ENCODE measurements at places on chromosomes 5 and 9.

- no peak for DNase-seq
Measured at GRCh38 chr5:180959661-180960060, 29.0 kb upstream of the BTNL3 start.

DNA sequence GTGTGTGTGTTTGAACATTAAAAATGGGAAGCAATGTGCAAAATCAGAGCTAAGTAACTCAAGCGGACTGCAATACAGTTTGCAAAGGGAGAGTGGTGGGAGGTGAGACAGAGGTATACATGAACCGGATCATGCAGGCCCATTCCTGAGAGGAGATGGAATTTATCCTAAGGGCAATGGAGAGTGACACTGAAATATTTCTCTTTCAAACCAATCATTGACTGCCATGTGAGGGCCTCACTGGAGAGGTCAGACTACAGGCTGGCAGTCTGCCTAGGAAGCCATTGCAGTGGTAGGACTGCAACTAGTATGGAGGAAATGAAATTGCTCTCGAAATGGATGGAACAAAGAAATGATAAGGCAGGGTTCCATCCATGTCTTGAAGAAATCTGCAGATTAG lies 34.8 kb downstream of the TNFSF15 start:
- no peak for DNase-seq

GRCh38 chr9:128771094-128771721 lies 519 bp downstream of the ZER1 start:
- DNase-seq, result peak; percentile 46

DNA sequence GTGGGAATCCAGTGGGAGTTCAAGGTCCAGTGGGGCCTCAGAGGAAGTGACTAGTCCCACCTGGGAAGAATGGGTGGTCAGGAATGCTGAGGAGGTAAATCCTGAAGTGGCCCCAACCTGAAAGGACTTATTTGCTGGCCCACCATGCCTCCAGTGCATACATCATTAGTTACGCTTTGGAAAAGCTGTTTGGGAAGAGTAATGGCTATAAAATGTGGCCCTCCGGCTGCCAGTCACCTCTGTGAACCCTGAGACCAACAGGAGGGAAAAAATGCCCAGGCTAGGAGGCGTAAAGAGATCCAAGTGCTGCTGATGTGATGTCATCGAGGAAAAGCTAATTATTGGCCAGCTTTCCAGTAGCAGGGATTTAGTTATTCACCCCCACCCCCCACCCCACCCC lies 2.7 kb upstream of the SLC26A2 start:
- DNase-seq, result no peak

DNA sequence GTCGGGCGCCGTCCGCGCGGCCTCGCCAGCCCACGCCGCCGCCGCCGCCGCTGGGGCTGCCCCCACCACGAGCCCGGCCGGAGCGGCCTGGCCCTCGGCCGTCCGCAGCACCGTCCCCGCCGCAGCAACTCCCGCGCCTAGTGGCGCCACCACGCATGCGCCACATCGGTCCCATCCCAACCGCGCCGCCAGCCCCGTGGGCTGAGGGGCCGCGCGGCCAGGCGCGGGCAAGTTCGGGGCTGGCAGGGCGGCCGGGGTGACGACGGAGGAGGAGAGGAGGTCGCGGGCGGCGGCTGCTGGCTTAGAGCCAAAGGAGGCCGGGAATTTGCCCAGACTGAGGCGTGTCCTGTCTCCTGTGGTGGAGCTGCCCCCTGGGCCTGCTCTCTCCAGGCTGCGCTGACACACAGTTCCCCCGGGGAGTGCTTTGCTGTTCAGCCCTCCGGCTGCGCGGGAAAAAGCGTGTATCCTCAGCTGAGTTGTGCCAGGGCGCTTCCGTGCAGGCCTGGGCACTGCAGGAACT lies at the start of gene TUSC1:
Gene TUSC1 (minus strand): TSS at position 298 of the 520 bp plus-strand sequence. CDS start 132 bp downstream, at position 166.
- peak; percentile 32 for DNase-seq

DNA sequence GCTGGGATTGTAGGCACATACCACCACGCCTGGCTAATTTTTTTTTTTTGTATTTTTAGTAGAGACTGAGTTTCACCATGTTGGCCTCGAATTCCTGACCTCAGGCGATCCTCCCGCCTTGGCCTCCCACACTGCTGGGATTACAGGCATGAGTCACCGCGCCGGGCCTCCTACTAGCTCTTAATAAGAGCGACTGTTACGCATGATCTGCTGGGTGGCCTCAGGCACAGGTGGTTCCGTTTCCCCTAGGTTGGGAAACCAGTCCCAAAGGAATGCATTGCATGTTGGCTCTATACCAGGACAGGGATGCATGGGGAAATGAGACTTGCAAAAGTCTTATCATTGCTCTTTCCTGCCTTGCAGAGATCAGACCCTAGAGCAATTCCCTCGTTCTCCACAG lies 184.7 kb upstream of the PPP1R26 start:
- no peak for DNase-seq

DNA sequence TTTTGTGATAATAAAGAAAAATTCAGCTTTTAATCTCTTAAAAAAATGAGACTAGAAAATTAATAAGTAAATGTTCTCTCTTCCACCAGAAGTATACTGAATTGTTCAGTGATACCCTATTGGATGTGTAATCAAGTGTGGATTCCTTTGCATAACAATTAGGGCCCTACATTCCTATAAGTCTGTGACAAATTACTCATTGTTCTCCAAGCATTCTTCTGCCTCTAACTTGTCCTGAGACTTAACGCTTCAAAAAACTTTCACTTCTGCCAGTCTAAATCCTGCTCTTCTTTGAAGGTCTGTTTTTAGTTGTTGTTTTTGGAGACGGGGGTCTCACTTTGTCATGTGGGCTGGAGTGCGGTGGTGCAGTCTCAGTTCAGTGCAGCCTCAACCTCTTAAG lies 9.2 kb upstream of the DDX46 start:
- DNase-seq, result no peak

GRCh38 chr5:119059740-119060255 lies 11.1 kb upstream of the DMXL1 start:
- DNase-seq, result no peak

DNA sequence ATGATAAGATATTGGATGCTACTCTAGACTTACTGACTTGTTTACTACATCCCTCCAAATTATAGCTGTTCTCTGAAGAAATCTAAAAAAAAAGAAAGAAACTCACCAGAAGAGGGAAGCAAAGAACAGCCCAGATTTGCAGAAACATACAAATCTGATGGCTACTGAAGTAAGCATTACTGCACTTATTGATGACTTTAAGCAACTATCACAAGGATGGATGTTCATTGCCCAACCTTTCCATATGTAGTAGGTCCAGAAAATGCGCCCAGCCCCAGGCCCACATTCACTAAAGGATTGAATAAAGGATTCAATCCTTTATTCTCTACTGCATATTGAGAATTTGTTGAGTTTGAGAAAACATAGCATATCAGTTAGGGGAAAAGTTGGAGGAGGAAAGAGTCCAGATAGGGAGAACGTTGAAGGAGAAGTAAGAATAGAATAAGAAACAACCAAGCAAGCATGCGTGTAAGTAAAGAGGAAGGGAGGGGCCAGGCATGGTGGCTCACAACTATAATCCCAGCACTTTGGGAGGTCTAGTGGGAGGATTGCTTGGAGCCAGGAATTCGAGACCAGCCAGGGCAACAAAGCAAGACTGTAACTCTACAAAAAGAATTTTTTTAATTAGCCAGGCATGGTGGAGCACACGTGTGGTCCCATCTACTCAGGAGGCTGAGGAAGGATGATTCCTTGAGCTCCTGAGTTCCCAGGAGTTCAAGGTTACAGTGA lies 33.8 kb upstream of the DTWD2 start:
- no peak for DNase-seq

- no peak for DNase-seq
Measured at GRCh38 chr5:76836585-76836984, 13.2 kb upstream of the S100Z start.

GRCh38 chr5:170076211-170076610 lies 29.5 kb upstream of the FOXI1 start:
- DNase-seq, result no peak

DNA sequence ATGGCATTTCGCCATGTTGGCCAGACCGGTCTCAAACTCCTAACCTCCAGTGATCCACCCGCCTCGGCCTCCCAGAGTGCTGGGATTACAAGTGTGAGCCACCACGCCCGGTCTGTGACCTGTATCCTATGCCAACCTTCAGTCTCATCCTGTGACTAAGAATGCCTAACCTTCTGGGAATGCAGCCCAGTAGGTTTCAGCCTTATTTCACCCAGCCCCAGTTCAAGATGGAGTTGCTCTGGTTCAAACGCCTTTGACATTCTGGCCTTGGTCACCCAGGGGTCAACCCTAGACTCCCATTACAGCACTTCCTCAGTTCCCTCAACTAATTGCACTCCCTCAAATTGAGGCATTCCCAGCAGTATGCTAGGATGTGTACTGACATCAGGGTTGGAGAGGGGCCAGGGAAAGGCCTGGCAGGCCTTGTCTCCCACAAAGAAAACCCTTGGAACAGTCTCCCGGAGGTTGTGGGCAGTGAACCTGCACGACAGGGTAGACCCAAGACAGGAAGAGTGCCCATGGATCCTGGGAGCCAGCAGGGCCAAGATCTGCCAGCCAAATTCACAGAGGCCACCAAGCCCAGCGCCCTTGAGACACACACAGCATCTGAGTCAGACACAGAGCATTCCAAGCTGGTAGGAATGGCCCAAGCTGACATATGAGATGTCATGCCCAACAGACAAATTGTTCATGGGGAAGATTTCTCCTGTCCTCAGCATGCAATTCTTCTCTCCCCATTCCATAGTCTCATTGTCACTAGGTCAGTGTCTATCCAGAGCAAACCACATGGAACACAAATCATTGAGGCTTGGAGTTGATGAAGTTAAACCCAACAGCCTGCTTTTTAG lies 24.9 kb upstream of the SMU1 start:
- no peak for DNase-seq

DNA sequence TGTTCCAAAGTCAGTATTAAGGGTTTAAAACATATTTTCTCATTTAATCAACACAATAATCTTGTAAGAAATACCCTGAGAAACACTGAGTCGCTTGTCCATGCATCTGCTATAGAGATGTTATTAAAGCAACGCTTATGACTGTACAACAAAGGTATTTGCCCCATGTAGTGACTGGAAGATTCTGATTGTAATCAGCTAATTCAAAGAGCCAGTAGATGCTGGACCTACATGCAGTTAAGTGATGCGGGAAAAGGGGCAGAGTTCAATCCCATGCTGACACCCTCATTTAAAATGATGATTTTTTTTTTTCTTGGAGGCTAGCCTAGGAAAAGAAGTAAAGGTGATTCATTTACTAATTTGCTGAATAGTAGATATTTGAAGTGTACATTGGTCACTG lies 149.3 kb upstream of the MTAP start:
- DNase-seq, result no peak

- no peak for DNase-seq
Measured at GRCh38 chr9:124267271-124267807, 9.6 kb downstream of the NEK6 start.

GRCh38 chr9:93958819-93959682 lies 3.9 kb upstream of the BARX1 start:
- no peak for DNase-seq

DNA sequence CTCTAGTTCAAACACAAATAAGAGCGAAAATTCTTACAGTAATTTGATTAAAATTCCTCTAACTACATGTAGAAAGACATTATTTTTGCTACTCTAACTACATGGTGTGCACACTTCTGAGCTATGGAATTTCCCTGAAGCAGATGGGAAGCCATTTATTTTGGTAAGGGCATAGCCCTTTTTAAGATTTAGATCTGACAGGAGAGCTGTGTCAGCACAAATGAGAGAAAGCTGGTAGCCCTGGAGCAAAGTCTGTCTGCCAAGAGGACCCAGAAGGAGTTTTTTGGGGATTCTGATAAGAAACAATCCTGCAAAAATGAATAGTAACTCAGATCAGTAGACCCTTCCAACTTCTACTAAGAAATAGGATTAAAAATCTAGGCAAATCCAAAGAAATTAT lies 595.9 kb upstream of the MEF2C start:
- DNase-seq, result no peak

- no peak for DNase-seq
Measured at GRCh38 chr5:167843881-167844572, 447.4 kb upstream of the WWC1 start.

- peak; percentile 35 for DNase-seq
Measured at GRCh38 chr9:113876151-113876992, at the start of gene ZNF618. ZNF618 (plus strand) TSS chr9:113876309; CDS start chr9:113876381, 72 bp downstream.

DNA sequence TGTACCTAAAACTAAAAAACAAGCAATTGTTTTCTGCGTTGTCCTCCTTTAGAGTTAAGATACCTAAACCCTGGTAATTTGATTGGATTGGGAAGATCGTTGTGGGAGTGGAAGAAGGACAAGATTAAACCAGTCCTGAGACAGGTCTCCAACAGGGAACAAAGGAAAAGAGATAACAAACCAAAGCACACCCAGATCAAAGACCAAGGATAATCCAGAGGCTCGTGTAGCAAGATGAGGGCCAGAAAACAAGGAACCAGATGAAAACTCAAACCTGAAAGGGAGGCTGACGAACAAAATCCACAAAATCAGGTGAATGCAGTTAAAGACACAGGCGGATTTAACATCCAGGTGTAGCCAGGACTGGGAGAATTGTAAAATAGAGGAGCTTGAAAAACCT lies 618.1 kb downstream of the SLCO4C1 start:
- no peak for DNase-seq

DNA sequence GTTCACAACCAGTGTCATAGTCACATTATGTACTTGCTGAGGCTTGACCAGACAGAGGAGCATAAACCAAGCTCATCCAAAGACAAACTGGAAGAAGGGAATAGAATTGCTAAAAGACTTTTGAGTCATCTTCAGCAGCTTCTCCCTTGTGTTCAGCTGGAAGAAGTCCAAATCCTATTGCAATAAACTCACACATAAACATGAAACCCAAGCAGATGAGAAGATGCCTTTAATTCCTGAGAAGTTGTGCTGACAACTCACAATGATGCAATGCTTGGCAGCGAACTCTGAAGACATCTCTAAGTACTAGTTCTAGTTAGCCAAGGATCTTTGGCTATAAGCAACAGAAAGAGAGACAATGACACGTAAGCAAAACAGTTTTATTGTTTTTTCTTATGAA lies 642.1 kb downstream of the KCTD16 start:
- no peak for DNase-seq

DNA sequence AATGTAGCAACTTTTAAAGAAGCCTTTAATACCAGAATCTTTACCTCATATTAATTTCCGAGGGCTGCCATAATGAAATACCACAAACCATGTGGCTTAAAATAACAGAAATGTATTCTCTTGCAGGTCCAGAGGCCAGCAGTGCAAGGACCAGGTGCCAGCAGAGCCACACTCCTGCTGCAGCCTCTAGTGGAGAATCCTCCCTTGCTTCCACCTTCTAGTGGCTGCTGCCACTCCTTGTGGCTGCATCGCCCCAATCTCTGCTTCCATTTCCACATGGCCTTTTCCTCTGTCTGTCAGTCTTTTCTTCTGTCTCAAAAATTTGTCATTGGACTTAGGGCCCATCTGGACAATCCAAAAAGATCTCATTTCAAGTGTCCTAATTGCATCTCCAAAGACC lies 401.5 kb downstream of the EFNA5 start:
- DNase-seq, result no peak

DNA sequence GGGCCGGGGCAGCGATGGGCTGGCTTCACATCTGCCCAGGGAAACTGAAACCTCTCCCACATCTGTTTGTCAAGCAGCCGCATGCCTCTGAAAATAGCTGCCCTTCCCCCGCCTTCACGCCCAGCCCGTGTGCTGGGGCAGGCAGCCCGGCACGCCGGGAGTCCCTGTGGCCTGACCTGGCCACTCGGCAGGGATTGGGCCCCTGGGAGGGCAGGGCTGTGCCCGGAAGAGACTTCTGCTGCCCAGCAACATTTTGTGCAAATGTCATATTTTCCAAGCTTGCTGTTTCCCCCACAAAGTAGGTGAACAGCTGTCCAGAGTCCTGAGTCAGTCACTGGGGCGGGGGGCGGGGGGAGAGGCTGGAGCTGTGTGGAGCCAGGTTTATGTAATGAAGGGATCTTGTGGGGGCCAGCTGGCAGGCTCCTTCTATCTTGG lies 8.2 kb downstream of the COL27A1 start:
- no peak for DNase-seq

Data from D721Med (cell line).